Activated CD4-positive, alpha-beta T cell treated with anti-CD3 and anti-CD28 coated beads, Interleukin-2, amount 50 U/mL, for 4 hours (primary cell): ENCODE measurements at places on chromosomes 6 and 20.

- no peak for DNase-seq
Measured at GRCh38 chr20:45944151-45944964, 9.9 kb downstream of the PCIF1 start.

- DNase-seq: no peak
Measured at GRCh38 chr6:169539176-169539897, 162.5 kb downstream of the WDR27 start.

- no peak for DNase-seq
Measured at GRCh38 chr6:136161950-136162349, 88.2 kb downstream of the MTFR2 start.

- no peak for DNase-seq
Measured at GRCh38 chr6:117555262-117555849, 47.0 kb downstream of the GOPC start.

GRCh38 chr6:51704932-51705540 is 382.4 kb downstream of the PKHD1 start:
- DNase-seq: no peak

DNA sequence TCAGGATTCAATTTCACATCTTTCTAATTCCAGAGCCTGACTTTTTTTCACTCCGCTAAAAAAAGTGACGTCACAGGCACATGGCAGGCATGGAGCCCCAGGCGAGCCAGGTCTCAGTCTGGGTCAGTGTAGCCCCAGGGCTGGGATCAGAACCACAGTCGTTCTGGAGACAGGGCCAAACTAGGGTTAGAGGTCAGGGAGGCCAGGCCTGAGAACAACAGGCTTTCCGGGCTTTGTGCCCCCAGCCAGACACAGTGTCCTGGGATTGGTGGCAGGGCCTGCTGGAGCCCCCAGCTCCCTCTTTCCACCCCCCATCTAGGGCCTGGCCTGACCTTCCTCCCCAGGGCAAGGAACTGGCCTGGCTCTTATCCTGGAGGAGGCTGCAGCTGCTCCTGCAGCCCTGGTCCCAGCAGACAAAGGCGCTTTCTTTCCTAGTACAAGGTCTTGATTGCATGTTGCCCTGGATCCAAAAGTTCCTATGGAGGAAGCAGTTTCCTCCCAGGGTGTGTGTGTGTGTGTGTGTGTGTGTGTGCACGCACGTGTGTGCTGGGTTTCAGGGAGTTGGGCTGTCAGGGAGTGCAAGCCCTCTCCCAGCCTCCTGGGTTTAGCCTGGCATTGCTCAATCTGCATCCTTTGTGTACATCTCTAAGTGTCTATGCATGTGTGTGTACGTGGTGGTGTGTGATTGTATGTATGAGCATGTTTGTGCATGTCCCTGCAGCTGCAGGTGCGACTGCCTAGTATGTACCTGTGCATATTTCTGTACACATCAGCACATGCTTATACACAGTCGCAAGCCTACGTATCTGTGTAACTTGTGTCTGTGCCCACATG is 26.5 kb upstream of the EMILIN3 start:
- no peak for DNase-seq

- no peak for DNase-seq
Measured at GRCh38 chr6:40425192-40425919, 161.8 kb downstream of the LRFN2 start.

GRCh38 chr6:95882371-95882770 is 133.4 kb upstream of the FUT9 start:
- DNase-seq: no peak

GRCh38 chr20:45344168-45344860 is 3.9 kb downstream of the SDC4 start:
- DNase-seq: no peak

GRCh38 chr6:75024828-75025227 is 181.0 kb downstream of the COL12A1 start:
- DNase-seq: no peak

DNA sequence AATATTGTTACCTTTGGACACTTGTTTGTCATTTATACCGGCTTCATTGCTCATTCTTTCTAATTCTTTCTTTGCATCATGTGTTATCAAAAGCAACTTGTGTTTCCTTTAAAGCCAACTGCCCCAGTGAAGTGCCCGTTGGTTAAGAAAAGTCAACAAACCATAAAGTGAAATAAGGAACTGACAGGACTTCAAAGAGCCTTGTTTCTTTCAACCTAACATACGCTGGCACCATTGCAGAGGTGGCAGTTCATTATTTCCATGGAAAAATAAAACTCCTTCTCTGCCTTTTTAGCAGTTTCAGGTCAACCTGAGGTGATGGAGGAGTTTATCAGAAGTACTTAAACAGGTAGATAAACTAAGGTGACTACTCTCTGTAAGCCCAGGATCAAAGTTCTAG is 28.8 kb downstream of the FERMT1 start:
- no peak for DNase-seq

DNA sequence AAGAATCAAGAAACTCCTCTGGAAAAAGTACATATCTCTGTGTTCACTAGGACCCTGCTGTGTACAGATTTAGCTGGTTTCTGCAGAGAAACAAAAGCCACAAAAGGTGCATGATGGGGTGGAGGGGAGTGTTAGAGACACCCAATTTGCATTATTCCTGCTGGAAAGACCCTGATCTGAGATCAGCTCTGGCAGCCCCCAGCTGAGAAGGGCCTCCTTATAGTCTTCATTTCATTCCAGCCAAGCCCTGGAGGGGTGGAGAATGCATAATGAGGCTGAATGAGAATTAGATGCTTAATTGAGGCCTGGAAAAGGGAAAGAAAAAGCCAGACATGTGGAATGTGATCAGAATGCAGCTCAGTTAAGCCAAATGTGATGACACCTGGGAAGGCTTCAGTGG is 545.6 kb downstream of the KIF16B start:
- DNase-seq: no peak

DNA sequence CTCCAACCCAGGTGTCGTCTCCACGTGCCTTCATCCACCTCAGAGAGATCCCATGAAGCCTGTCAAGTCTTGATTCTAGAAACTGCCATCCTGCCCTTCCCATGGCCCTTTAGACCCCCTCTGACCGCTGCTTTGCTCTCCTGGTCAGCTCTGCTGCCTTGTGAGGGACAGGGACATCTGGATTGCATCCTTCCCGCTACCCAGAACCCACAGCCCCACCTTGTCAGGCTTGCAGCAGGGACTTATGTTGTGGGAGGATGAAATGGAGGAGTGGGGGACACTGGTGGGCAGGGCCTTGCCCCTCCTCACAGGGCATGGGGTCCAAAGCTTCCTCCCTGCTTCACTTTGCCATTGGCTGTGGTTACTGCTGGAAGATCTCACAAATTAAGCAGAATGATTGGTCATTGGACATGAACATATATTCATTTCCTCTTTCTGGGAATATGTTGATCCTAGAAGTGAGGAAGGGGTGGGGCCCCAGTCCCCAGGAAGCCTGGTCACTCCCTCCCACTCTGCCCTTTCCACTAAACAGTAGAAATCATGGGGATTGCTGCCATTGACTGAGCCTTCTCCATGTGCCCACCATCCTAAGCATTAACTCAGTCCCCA is 4.5 kb downstream of the GLP1R start:
- DNase-seq: no peak

DNA sequence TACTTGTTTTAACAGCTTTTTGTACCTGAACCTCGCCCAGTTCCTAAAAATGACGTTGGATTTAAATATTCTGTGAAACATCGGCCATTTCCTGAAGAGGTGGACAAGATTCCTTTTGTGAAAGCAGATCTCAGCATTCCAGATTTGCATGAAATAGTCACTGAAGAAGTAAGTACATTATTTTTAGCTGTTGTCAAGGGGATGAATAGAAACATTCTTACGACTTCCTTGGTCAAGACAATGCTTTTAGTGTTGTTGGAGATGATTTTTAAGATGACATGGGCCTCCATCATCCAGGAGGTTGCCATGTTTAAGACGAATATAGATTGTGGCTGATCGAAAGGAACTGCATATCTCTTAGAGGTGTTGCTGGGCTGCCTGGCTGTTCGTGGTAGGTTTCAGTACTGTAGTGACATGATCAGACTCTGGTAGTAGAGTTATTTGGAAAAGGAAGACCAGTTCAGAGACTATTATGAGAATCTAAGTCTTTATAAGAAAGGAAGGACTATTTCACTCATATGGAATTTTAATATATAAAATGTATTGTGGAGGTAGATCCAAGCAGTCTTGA is 29.9 kb upstream of the ADIG start:
- DNase-seq: no peak

DNA sequence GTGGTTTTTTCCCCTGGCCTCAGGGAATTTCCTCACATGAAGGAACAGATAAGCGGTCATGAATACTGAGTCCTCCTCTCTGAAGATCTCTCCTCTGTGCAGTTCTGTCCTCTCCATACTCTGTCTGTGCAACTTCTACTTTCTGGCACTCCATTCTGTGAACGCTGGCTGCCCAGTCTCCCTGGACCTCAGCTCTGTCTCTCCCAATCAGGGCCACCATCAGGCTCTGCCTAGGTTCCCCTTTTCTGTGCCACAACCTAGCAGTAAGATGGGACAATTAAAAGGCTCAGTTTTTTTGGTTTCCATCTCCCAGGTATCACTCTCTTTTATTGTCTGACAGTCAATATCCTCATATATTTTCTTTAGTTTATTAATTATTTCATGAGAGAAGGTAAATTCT is 4.8 kb upstream of the ADGB start:
- DNase-seq: no peak

GRCh38 chr20:62364911-62365736 is 2.0 kb downstream of the LAMA5 start:
- no peak for DNase-seq

GRCh38 chr6:115643762-115644161 is 416.9 kb downstream of the FRK start:
- no peak for DNase-seq

GRCh38 chr6:146859795-146860495 is 261.2 kb downstream of the ADGB start:
- no peak for DNase-seq

DNA sequence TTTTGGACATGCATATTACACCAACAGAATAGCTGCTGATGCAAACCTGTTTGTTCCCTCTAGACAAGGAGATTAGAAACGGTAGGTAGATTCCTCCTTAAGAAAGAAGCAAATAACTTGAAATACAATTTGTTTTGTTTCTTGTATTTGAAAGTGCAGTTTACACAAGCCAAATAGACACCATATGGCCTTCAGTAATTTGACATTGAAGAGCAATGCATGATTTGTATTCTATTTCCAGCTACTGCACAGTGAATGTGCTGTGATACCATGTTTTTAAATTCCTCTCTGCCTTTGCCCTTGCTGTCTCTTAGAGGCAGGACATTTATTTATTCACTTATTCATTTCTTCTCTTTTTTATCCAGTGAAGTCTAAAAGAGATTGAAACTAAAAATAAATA is 31.9 kb upstream of the ANKEF1 start:
- DNase-seq: no peak

- no peak for DNase-seq
Measured at GRCh38 chr6:5078121-5078669, 6.9 kb upstream of the PPP1R3G start.

DNA sequence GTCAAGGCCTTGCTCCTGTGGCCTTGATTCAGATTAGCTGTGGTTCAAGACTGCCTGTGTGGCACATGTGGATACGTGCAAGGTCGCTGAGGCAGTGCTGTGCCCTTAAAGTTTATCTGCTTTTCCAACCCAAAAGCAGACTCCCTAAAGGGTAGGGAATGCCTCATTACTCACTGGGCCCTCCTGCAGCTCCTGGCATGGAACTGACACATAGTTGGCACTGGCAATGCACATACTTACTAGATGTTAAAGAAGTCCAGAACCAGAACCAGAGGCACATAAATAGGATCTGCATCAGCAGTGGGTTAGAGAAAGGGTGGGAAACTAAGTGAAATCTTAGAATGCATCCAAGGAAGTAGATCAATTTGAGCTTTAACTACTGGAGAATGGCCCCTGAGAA is 90.6 kb upstream of the MLN start:
- DNase-seq: no peak

- DNase-seq: no peak
Measured at GRCh38 chr6:166733900-166734299, 106.8 kb upstream of the RPS6KA2 start.

DNA sequence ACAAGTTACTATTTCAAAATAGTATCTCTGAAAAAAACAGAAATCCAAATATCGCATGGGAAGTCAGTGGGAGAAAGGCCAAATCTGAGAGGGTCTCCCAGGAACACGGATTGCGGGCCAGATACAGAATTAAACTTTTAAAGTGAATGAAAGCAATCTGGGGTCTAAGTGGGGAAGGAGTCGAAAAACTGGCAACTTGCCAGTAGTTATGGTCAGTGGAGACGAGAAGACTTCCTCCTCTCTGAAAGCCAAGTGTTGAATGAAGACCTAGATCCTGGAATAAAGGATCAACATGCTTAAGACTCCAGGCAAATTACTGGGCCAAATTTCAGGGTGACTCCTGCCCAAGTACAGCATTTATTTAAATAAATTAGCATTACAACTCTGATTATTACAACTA is 123.6 kb downstream of the BFSP1 start:
- DNase-seq: no peak

- no peak for DNase-seq
Measured at GRCh38 chr6:126396131-126396530, 56.2 kb downstream of the CENPW start.

- no peak for DNase-seq
Measured at GRCh38 chr6:111769365-111770152, 103.7 kb downstream of the FYN start.

GRCh38 chr6:168214586-168215104 is 104.9 kb downstream of the DACT2 start:
- no peak for DNase-seq

DNA sequence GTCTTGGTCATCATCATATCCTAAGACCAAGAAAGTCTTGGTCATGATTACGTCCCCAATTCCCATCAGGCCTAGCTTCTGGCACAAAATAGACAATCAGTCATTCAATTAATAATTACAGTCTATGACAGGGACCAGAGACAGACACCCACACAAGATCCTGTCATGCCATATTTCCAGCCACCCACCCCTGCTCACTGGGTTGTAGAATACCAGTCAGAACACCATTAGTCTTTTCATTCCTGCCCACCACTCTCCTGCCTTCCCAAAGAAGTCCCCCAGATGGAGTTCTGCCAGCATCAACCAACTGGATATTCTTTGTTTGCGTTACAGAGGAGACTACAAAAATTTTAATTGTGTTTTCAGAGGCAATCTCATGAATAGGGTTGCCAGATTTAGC is 81.0 kb downstream of the BCAS1 start:
- no peak for DNase-seq

DNA sequence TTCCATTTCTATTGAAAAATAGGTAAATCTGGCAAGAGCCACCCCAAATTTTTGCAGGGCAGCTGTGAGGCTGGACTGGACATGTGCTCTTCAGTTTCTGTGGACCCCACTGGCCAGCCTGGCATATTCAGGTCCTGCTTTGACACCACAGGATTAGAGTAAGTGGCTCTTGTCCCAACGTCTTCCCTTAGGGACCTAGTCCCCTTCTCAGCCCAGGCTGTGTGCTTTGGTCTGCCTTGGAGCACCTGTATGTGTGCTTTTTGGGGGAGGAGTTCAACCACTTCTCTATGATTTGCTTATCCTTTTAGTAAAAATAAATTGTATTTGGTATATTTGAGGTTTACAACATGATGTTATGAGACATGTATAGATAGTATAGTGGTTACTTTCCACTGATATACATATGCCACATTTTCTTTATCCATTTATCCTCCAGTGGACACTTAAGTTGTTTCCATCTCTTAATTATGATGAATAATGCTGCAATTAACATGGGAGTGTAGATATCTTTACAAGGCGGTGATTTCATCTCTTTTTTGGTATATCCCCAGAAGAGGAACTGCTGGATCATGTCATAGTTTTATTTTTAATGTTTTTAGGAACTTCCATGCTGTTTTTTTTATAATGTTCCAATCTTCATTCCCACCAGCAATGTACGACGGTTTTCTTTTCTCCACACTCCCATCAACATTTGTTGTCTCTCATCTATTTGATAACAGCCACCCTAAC is 167.8 kb upstream of the UST start:
- DNase-seq: no peak

- DNase-seq: no peak
Measured at GRCh38 chr6:53436526-53437303, 88.0 kb upstream of the ELOVL5 start.
